CD4-positive, alpha-beta T cell treated with Interleukin-12 subunit alpha and Interleukin-12 subunit beta, for 1 hour (primary cell): ENCODE measurements at places on chromosomes 11 and 22.
A peak's percentile ranks its signal among the peaks of the same experiment; 100 is the strongest.

- no peak for DNase-seq
These were observed 8.0 kb downstream of the MRTFA start for GRCh38 chr22:40628354-40629042.

DNA sequence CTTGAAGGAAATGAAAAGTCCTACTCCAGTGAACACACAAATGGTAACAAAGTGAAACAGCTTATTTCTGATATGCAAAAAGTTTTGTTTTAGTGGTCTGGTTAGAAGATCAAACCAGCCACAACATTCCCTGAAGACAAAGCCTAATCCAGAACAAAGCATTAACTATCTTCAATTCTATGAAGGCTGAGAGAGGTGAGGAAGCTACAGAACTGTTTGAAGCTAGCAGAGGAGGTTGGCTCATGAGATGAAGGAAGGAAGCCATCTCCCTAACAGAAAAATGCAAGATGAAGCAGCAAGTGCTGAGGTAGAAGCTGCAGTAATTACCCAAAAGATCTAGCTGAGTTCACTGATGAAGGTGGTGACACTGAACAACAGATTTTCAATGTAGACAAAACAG is 168.4 kb downstream of the IGLL1 start:
- no peak for DNase-seq

DNA sequence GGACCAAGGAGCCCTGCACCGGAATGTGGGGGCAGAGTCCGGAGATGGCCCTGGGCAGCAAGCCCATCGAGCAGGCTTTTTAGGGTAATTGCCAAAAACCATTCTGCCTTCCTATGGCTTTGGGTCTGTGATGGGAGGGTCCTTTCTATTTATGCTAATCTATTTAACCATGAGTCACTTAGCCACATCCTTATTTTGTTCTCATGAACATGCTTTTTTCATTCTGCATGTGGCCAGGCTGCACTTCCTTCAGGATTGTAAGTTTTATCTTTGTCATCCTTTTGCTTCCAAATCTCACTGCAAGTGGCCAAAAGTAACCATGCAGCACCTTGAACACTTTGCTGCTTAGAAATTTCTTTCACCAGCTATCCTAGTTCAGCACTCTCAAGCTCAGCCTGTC is 88.3 kb downstream of the EFCAB6 start:
- no peak for DNase-seq

DNA sequence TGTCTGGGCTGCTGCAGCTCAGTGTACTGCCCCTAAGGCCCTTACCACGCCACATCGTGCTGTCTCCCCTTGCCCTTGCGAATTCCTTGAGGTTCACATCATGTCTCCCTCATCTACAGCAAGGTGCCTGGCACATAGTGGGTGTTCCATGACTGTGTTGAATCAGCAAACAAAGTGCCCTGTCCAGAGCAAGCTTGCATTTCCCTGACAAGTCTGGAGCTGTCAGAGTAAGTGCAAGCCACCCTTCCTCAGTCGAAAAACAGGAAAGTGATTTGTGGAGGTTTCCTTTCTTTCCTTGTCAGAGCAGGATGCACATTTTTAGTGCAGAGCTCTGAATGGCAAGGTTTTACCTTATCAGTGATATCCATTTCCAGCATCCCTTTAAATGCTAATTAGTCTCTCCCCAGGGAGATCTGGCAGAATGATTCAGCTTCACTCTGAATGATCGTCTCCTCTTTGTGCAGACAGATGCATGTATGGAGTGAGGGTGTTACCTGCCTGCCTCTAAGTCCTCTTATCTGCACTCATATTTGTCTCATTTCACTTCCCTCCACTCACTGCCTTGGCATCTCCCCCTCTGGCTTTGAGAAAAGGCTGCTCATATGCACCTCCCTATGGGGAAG is 331.2 kb downstream of the TMEM135 start:
- no peak for DNase-seq

GRCh38 chr11:61042961-61043540 is 59.2 kb upstream of the CD5 start:
- peak; percentile 75 for DNase-seq

GRCh38 chr22:33811208-33811607 is 109.1 kb downstream of the LARGE1 start:
- no peak for DNase-seq

- no peak for DNase-seq
These were observed 18.3 kb upstream of the ZNRF3 start for GRCh38 chr22:28864878-28865596.

DNA sequence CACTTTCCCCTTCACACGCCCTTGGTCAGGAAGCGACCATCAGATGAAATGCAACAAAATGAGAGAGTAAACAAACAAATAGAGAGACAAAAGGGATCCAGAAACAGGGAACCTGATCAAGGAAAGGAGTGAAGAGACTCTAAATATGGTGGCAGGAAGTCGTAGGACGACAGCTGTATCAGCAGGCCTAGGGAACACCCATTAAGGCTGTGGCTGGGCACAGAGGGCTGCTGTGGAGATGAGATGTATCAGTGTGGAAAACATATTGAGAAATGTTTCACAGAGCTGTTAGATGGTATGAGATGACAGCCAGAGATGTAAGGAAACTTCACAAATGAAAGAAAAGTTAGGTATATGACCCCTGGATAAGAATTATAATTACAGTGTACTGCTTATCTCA is 155.8 kb upstream of the MTMR2 start:
- no peak for DNase-seq

GRCh38 chr22:24068717-24069297 is 57.7 kb downstream of the CABIN1 start:
- no peak for DNase-seq

DNA sequence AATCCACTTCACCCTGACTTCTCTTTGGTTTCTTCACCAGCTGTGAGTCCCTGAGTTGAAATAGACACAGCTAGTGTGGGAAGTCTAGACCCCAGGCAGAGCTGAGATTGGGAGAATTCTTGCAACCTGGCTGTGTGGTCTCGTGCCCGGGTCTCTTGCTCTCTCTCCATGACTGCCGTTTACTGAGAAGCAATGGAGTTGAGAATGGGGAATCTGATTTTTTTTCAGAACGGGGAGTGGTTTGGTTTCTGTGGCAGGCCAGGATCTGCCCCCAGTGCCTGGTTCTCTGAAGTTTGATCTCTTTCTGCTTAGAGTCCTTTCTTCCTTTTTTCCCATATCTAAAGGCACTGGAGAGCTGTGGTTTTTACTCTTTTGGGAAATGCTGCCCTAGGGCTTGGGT is 1.5 kb downstream of the SIDT2 start:
- DNase-seq = no peak

- no peak for DNase-seq
These were observed 10.1 kb upstream of the BLID start for GRCh38 chr11:122126024-122126688.

DNA sequence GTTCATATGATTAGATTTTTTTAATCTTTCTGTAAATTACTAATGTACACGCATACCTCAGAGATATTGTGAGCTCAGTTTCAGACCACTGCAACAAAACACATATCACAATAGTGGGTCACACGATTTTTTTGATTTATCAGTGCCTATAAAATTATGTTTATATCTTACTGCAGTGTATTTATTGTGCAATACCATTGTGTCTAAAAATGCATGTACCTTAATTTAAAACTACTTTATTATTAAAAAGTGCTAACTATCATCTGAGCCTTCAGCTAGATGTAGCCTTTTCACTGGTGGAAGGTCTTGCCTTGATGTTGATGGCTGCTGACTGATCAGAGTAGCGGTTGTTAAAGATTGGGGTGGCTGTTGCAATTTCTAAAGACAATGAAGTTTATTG is 918.8 kb upstream of the CHORDC1 start:
- no peak for DNase-seq
